ENCODE measurements at places on chromosomes 12 and 14.

DNA sequence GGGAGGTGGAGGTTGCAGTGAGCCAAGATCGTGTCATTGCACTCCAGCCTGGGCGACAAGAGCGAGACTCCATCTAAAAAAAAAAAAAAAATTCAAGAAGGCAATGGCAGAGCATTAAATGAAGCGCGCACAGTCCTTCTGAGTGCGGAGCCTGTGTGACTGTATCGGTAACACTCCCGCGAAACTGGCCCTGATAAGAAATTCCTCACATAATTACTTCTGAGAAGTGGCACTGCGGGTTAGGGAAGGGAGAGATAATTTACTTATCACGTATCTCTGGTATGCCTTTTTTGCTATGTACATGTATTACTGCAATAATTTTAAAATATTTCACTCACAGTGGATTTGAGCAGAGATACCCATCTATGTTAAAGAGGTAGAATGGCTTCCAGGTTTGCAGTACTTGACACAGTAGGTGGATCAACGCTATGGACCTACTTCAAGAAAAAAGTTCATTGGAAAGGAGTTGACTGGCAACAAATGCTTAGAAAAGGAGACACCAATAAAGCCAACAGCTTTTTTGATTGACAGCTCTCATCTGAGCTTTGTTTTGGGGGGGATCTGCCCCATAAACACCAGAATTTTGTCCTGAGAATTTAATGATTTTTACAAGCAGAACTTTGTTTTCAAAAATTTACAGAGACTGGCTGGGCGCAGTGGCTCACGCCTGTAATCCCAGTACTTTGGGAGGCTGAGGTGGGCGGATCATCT is 29.2 kb upstream of the SPTLC2 start:
- no peak for DNase-seq

- no peak for DNase-seq
These were observed 24.1 kb upstream of the ADIPOR2 start for GRCh38 chr12:1666685-1667162.

DNA sequence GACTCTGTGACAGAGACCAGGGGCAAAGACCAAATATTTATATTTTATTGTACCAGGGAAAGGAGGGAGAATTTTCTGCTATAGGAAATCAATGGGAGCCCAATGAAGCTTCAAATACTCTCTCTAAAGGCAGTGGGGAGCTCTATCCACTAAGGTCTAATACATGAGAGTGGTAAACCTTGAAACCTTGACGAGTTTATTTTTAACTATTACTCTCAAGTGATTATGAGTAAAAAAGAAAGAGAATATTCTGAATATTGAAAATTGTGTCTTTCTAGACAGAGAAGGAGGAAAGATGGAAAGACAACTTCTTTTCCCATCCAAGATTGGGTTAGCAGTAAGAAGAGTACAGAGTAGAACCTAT is 1722.1 kb upstream of the SEL1L start:
- no peak for DNase-seq

DNA sequence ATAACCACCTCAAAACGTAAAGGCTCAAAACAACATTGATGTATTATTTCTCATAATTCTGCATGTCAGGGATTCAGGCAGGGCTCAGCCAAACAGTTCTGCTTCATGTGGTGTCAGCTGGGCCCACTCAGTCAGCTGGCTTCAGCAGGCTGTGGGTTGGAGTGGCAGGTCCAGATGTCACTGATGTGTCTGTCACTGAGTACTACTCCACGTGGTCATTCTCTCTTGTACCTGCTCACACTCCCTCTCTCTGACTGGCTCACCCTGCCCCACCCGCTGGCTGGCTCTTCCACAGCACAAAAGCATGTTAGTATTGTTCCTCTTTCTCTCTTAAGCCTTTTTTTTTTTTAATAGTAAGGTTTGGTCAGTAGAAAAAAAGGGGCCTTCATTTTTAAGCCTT is 182.4 kb downstream of the DICER1 start:
- DNase-seq: no peak

DNA sequence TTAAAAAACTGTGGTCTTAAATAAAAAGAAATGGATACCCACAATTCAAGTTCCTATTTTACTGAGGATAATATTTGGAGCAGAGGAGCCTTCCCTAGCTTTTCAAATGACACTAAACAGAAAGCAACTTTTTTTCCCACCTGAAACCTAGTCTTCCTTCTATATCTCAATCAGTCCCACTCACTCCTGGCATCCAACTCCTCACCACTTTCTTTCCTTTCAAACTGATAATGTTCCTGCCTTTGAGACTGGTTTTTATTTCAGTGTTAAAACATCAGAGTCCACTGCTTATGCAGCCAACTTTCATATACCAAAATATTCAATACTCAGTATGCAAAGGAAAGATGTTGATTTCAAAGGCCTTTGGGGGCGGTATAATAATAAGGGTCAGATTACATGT is 225.6 kb downstream of the GXYLT1 start:
- DNase-seq: no peak

- no peak for DNase-seq
These were observed 149.8 kb upstream of the FOXN3 start for GRCh38 chr14:89566644-89567415.

- DNase-seq: no peak
These were observed 54.5 kb upstream of the MMP17 start for GRCh38 chr12:131773582-131774221.

DNA sequence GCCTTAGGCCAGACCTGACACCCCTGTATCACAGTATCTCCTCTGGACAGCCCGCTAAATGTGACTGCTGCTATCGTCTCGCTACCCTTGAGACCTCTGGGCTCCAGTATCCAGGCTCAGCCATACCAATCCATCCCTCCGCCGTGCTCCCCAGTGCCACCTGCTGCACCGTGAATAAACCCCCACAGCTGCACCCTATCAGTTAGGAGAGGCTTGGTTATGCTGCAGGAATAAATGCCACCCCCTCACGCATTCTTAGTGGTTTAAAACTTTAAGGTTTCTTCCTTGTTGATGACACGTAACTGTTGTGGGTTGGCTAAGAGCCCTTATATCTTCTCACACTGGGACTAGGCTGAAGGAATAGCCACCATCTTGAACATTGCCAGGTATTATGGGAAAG is 12.1 kb downstream of the CCDC63 start:
- no peak for DNase-seq

DNA sequence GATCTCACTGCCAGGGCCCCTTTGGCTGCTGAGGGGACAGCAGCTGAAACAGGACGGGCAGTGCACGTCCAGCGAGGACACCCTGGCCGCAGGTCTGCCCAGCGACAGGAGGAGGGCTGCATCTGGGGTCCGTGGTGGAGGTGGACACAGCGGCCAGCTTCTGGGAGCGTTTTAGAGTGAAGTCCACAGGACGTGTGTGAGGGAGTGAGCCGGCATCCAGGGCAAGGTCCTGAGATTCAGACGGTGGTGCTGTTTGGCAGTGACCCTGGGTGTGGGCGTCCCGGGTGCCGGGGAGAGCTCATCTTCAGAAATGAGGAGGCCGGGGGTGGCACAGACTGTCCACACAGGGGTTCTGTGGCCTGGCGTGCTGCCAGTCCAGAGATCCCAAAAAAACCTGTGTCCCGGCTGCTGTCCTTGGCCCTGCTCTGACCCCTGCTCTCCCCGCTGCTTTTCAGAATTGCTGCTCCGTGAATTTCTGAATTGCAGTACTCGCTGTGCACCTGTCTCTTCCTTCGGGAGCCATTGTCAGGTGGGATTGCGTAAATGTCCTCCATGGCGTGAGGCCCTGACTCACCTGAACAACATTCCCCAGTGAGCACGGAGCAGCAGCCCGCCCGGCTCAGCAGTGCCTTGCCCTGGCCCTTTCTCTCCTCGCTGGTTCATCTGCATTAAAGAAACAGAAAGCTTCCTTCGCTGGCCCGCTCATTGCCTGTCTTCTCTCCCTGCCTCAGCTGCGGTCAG is 183.5 kb upstream of the C14orf180 start:
- no peak for DNase-seq

GRCh38 chr14:68111097-68111852 is 291.7 kb downstream of the RAD51B start:
- DNase-seq: no peak

DNA sequence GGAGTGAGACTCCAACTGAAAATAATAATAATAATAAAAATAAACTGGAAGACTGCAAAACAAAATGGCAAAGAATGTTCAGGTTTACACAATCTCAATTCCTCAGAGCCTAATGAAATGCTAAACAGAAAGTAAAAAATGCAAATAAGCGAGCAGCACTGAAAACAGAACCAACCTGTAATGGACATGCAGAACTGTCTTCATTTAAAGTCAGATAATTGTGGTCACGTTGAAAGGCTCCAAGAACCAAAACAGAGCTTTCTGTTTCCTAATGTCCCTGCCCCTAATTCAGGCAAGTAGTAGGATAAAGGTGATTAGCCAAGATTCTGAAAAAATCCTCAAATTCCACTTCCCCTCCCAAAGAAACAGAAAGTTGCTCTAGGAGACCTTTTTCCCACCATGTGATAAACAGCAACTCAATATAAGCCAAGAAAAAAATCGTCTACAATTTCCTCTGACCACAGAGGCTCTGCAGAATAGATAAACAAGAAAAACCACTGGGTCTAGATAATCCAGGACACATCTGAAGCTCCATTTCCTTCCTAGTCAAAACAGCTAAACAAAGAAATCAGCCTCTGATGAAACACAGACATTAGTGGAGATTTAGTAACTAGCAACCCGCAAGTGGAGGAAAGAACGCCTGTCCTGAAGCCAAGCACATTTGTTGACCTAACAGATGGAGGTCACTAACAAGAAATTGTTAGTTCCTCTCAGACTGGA is 3.0 kb downstream of the MIS18BP1 start:
- no peak for DNase-seq

DNA sequence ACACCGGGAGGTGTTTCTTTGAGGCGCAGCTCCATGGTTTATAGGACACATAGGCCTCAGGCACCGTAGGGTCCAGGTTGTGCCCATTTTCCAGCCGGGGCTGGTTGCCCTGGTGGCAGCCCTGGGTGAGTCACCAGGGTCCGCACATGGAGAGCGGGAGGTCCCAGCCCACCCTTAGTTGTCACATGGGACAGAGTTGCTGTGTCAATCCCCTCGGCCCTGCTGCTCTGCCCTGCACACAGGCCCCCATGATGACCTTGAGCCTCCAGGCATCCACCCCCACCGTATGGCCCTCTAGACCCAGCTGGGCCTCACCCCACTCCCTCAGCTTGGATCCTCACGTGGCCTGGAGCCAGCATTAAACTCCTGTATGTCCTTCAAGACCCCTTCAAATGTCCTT is 7.7 kb downstream of the TRMT61A start:
- DNase-seq: no peak

DNA sequence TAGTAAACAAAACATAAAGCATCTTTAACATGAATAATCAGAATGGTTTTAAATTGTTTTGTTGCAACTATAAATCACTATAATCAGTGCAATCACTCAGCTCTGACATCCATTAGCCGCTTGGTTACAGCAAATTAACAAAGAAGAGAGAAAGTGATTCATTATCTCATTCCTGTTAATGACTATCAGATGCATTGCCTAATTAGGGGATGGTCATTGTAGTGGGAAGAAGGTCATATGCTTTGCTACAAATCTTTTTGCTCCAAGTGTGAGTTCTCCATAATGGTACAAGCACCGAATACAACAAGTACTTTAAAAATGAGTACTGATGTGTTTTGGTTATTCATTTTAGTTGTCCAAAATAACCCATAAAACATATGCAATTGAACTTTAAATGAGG is 272.0 kb downstream of the AKAP6 start:
- DNase-seq: no peak

DNA sequence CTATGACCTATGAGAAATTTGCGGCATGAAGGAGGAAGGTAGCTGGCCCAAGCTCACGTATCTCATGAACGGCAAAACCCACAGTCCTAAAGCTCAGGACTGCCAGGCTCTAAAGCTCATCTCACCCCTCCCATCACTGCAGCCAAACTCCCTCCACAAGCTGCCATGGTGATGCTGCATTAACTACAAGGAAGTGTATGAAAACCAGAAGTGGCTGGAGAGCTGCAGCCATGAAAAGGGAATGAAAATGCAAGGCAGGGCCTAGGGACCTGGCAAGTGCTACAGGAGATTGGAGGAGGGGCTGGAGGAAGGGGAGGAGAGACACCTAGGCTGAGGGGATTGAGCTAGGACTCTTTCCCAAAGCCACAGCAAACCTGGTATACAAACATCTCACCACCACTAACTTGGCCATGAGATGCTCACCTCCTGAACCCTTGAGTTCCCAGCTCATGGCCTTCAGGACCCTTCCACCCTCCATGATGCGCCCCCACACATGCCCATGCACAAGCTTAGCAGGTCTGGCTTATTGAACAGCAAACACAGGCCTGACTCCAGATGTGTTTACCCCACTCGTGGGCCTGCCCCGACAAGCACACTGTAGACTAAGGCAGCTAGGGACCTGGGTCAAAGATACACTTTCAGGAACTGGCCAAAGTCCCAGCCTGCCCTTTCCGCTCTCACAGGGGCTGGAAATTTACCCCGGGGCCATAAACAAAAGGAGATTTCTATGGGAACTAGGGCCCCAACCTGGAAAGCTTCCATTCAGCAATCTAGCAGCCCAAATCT is 42.0 kb downstream of the LTBP2 start:
- no peak for DNase-seq

DNA sequence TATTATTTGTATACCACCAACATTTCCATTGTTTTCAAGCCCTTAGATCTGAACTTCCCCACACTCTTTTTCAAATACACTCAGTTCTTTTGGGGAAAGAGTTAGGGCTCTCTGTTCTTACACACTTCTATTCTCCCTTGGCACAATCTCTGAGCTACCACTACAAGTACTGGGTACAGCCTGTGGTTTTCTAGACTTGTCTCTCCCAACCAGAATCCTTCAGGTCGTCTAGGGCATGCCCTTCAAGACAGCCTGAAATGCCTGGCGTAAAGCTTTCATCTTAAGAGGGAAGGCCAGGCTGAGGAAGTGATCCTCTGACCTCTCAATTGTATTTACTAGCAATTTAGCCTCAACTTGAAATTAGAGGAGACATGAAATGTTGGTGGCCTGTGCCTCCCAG is 1442.0 kb downstream of the AACS start:
- DNase-seq: no peak

GRCh38 chr12:44627387-44628166 is 248.5 kb downstream of the NELL2 start:
- no peak for DNase-seq

DNA sequence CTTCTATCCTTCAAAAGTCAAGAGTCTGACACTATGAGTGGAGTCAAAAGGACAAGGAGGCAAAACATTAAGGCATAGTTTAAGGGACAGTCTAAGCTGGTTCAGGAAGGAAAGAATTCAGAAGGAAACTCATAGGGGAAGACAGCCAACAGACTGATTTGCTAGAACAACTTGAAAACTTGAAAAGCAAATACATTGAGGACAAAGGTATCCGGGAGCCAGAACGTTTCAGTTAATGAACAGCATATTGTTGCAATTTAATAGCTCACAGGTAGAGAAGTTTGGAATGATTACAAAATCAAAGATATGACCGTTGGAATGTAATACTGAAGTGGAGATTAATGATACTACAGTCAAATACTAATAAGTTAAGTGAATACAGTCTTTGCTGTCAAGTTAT is 312.8 kb upstream of the RPL10L start:
- DNase-seq: no peak

Measured in left ventricle myocardium inferior (tissue), 1 donor.